MCF 10A (cell line): ENCODE measurements at places on chromosomes 7 and 10. TPM values are rescaled to one million over a fixed set of nuclear protein-coding genes. Genes with fewer than 3 reads are reported as not detected.

DNA sequence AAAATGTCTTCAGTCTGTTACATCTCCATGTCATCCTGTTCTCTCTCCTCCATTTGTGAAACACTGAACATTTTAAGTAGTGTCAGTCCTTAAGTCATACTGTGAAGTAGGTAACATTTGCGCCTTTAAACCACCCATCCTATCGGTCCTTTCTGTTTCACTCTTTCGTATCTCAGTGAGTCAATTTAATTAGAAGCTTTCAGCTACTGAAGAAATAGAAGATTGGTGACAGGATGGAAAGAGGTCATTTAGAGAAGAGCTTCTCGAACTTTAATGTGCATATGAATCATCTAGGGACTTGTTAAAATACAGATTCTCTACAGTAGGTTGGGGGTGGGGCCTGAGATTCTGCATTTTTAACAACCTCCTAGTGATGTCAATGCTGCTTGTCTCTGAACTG, 113.4 kb downstream of the SRI start:
- H3K4me1 ChIP-seq: no peaks in the 10 kb centered on the region
- no peak overlapping the region for H3K4me3 ChIP-seq
- no peaks in the 10 kb centered on the region for H3K36me3 ChIP-seq
- H3K27ac ChIP-seq: no peak overlapping the region
- peaks cover 92% of the 10 kb centered on the region for H3K27me3 ChIP-seq

- H3K4me3 ChIP-seq: no peak overlapping the region
- H3K27me3 ChIP-seq: no peaks in the 10 kb centered on the region
- peaks cover 19% of the 10 kb centered on the region for H3K4me1 ChIP-seq
- no peak for DNase-seq
- peaks cover 31% of the 10 kb centered on the region for H3K36me3 ChIP-seq
Observed at GRCh38 chr7:66693331-66693730, 47.2 kb upstream of the RABGEF1 start.

DNA sequence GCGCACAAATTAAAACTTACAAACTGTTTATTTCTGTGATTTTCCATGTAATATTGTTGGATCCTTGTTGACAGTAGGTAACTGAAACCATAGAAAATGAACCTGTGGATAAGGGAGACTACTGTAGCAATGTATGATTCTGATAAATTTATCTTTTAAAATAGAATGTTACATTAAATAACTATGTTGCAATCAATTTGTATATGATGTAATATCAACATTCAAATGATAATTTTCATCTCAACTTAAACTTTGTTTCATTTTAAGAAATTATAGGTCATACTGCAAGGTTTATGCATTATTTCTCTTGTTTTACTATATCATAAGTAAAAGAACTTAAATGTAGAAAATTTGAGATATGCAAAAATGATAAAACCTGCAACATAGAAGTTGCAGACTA, 718.0 kb upstream of the MBL2 start:
- no peaks in the 10 kb centered on the region for H3K4me1 ChIP-seq
- no peak overlapping the region for H3K27ac ChIP-seq
- no peak overlapping the region for H3K4me3 ChIP-seq
- no peaks in the 10 kb centered on the region for H3K27me3 ChIP-seq
- no peaks in the 10 kb centered on the region for H3K36me3 ChIP-seq

DNA sequence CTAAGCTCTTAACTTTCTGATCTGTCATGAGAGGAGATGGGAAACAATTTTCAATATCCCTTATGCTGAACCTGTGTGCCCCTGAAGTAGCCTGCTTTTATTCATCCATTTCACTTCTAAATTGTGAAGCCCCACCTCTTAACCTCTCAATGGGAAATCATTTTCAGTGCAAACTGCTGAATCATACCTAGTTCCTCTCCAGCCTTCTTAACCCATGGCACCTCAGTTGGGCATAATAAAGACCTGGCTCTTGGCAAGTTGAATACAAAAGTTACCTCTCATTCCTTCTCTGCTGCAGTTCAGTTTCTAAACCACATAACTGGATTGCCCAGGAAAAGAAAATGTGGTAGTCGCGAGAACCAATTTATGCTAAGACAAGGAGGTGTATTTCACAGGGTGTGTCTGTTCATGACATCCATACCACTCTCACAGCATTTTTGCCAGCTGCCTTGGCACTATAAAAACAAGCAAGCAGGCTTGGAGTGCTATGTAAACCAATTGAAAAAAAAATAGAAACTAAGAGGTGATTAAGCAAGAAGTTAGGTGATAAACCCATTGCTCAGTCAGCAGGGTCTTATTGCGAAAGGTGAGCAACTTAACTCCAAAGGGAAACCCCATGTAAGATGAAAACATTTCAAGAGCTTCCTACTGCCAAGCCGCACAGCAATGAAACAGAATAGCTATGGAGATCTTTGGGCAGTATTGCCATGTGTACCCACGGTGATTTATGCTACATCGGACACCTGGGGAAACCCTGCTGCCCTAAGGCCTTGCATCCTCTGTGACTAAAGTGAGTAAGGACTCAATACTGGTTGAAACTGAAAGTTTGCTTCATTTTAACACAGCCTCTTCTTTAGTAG, 57.0 kb upstream of the DKK1 start:
- H3K4me1 ChIP-seq: peaks cover 18% of the 10 kb centered on the region
- peak; percentile 93 for DNase-seq
- H3K4me3 ChIP-seq: peak overlapping the region; percentile 64

DNA sequence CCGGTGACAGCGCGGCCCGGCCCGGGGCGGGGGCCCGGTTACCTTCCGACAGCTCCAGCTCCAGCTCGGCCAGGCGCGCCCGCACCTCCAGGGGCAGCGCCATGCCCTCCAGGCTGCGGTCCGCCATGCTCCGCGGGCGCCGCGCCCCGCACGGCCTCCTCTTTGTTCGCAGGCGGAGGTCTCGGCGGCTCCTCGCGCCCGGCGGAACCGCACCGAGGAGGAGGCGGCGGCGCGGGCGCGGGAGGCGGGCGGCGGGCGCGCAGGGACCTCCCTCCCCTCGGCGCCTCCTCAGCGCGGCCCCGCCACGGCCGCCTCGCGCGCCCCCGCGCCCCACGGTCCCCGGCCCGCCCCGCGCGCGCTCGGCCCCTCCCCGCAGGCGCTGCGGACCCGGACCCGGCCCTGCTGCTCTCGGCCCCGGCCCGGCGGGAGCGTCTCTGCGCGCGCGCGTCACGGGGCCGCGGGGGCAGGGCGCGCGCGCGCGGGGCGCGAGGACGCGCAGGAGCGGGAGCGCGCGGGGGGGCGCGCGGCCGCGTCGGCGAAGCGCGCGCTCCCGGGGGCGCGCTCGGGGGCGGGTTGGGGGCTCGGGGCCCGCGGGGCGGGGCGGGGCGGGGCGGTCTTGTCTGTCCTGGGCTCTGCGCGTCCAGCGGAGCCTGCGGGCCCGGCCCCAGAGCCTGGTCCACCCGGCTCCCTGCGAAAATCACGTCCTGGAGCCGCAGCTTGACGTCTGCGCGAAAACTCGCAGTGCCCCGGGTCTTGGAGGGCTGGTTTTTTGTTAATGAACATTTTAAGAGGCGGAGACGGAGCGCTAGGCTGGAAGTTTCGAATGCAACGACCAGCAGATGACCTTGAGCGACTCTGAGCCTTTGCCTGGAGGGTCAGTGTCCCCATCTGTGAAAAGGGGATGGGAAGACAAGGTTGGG, at the start of gene DIP2C:
Gene DIP2C, minus strand, starts transcription at position 217 of the 920 bp plus-strand sequence. Its CDS starts 90 bp downstream, at position 127.
- DNase-seq: no peak
- no peak within 1 kb of the TSS for H3K4me3 ChIP-seq
- H3K27me3 ChIP-seq: peaks cover 12% of the 10 kb centered on the region
- peaks cover 5% of the 10 kb centered on the region for H3K4me1 ChIP-seq

DNA sequence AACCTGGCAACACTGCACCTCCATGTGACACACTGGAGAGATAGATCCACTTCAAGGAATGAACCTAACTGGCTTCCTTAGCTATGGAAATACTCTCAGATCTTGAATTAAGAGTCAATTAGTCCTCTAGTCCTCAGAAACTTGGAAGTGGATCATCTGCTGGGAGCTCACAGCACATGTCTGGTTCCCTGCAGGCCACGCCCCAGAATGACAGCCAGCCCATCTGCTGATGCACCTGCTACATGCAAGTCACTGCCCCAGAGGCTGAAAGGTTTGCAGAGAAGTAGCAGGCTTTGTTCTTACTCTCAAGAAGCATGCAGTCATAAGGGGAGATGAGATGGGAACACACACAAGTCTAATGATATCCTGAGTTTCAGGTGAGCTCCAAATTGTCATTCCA, 275.9 kb downstream of the SKAP2 start:
- H3K27ac ChIP-seq: peak overlapping the region; percentile 25
- H3K4me3 ChIP-seq: no peak overlapping the region
- no peak for DNase-seq
- H3K36me3 ChIP-seq: no peaks in the 10 kb centered on the region
- H3K27me3 ChIP-seq: peaks cover 10% of the 10 kb centered on the region
- peaks cover 6% of the 10 kb centered on the region for H3K4me1 ChIP-seq

GRCh38 chr10:75286901-75287300, 51.1 kb upstream of the COMTD1 start:
- H3K27ac ChIP-seq: no peak overlapping the region
- no peaks in the 10 kb centered on the region for H3K36me3 ChIP-seq
- no peaks in the 10 kb centered on the region for H3K4me1 ChIP-seq
- no peak overlapping the region for H3K4me3 ChIP-seq
- no peak for DNase-seq
- H3K27me3 ChIP-seq: no peaks in the 10 kb centered on the region

DNA sequence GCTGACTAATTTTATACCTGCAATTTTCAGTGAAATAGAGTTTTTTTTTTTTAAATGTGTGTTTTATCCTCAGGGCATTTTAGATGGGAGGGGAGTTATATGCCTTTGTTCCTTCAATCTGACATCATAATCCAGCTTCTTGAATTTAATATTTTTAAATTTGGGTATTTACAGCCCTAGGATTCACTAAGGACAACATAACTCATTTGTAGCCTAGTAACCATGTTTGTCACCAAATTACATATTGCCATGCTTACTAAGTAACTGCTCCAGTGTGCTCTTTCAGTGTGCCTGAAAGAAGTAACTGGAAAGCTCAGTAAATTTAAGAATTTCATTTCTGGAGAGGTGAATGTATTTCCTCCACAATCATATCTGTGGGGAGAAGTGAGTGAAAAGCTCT, 56.8 kb upstream of the DGKB start:
- H3K27ac ChIP-seq: no peak overlapping the region
- H3K4me1 ChIP-seq: no peaks in the 10 kb centered on the region
- peaks cover 86% of the 10 kb centered on the region for H3K27me3 ChIP-seq
- H3K4me3 ChIP-seq: no peak overlapping the region

- H3K36me3 ChIP-seq: no peaks in the 10 kb centered on the region
- H3K4me3 ChIP-seq: no peak overlapping the region
- no peaks in the 10 kb centered on the region for H3K27me3 ChIP-seq
- H3K4me1 ChIP-seq: no peaks in the 10 kb centered on the region
Observed at GRCh38 chr10:86178401-86179152, 188.0 kb downstream of the GRID1 start.

GRCh38 chr7:7176406-7177043, 5.8 kb upstream of the C1GALT1 start:
- peaks cover 6% of the 10 kb centered on the region for H3K36me3 ChIP-seq
- H3K27me3 ChIP-seq: no peaks in the 10 kb centered on the region
- peak overlapping the region; percentile 82 for H3K27ac ChIP-seq

GRCh38 chr7:69896121-69896520, 297.8 kb downstream of the AUTS2 start:
- DNase-seq: no peak
- no peak overlapping the region for H3K4me3 ChIP-seq
- no peaks in the 10 kb centered on the region for H3K4me1 ChIP-seq
- H3K36me3 ChIP-seq: no peaks in the 10 kb centered on the region

- H3K27ac ChIP-seq: peak overlapping the region; percentile 81
- peaks cover 36% of the 10 kb centered on the region for H3K4me1 ChIP-seq
- DNase-seq: no peak
- H3K27me3 ChIP-seq: no peaks in the 10 kb centered on the region
- H3K36me3 ChIP-seq: peaks cover 13% of the 10 kb centered on the region
- H3K4me3 ChIP-seq: no peak overlapping the region
Observed at GRCh38 chr7:43763183-43763582, 4.7 kb downstream of the BLVRA start.

- no peak overlapping the region for H3K4me3 ChIP-seq
- no peak overlapping the region for H3K27ac ChIP-seq
- H3K4me1 ChIP-seq: peaks cover 13% of the 10 kb centered on the region
- H3K36me3 ChIP-seq: no peaks in the 10 kb centered on the region
- no peaks in the 10 kb centered on the region for H3K27me3 ChIP-seq
Observed at GRCh38 chr7:81408728-81409127, 361.1 kb downstream of the HGF start.

- H3K4me3 ChIP-seq: no peak overlapping the region
- peaks cover 17% of the 10 kb centered on the region for H3K4me1 ChIP-seq
- H3K27me3 ChIP-seq: no peaks in the 10 kb centered on the region
Observed at GRCh38 chr10:69716711-69717560, 84.8 kb upstream of the COL13A1 start.

- DNase-seq: peak; percentile 51
- peak overlapping the region; percentile 50 for H3K27ac ChIP-seq
- no peaks in the 10 kb centered on the region for H3K36me3 ChIP-seq
- H3K4me1 ChIP-seq: peaks cover 10% of the 10 kb centered on the region
Observed at GRCh38 chr7:80699721-80700256, 61.3 kb downstream of the CD36 start.

DNA sequence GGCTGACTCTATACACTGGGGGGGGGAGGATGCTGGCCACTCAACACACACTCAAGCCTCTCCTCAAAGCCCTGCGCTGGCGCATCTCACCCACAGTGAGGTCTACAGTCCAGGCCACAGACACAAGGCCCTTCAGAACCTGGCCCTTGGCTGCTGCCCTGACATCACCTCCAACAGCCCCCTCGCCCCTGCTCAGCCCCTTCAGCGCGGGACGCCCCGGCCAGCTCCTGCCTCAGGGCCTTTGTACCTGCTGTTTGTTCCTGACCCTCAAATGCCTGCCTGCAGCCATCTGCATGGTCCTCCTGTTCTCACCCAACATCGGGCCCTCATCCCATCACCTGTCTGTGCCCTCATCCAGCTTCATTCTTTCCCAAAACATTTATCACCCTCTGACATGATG, 572.6 kb downstream of the DNAJB6 start:
- no peak overlapping the region for H3K4me3 ChIP-seq
- no peaks in the 10 kb centered on the region for H3K4me1 ChIP-seq
- H3K27me3 ChIP-seq: no peaks in the 10 kb centered on the region
- peaks cover 13% of the 10 kb centered on the region for H3K36me3 ChIP-seq

DNA sequence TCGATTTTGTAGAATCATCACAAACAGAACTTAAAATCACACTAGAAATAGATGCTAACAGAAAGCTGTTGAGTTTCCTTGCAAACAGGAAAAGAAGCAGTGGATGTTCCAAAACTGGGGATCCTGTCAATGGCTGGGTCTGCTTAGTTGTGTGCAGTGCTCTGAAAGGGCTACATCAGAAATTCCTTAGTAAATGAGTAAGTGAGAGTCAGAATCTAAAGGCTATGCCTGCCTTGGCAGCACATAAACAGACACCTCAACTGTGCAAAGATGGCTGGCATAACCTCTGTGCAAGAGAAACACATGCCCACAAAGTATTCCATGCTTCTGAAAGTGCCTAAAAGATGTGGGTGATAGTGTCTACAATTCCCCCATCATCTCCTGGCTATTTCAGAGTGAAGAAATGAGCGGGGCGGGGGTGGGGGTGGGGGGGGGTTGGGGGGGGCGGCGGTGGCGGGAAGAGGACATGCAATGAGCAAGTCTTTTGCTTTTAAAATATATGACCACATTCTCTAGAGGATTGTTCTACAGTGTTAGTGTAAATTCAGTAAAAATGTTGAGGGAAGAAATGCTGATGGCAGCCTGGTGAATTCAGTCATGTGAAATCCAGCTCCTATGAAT, 138.1 kb upstream of the LAMB4 start:
- H3K27ac ChIP-seq: no peak overlapping the region
- no peaks in the 10 kb centered on the region for H3K36me3 ChIP-seq
- DNase-seq: no peak
- H3K27me3 ChIP-seq: no peaks in the 10 kb centered on the region
- no peak overlapping the region for H3K4me3 ChIP-seq
- peaks cover 5% of the 10 kb centered on the region for H3K4me1 ChIP-seq

GJD4 gene
- not detected in 2 replicates for total RNA-seq

POMZP3 gene
- 8.9 and 10.6 TPM in 2 replicates for total RNA-seq

KLHL7 gene
- total RNA-seq: 17.9 and 19.1 TPM in 2 replicates

OR2A12 gene
- not detected in 2 replicates for total RNA-seq

PTF1A gene
- not detected in 2 replicates for total RNA-seq

MYH16 gene
- 0.33 TPM in 1 of 2 replicates, not detected in the other for total RNA-seq

LIPN gene
- total RNA-seq: not detected in 2 replicates
